ENCODE measurements at places on chromosomes 6 and 20.
A peak's percentile ranks its signal among the peaks of the same experiment; 100 is the strongest.

- DNase-seq, result no peak
Observed at GRCh38 chr6:126539022-126539421, 199.1 kb downstream of the CENPW start.

DNA sequence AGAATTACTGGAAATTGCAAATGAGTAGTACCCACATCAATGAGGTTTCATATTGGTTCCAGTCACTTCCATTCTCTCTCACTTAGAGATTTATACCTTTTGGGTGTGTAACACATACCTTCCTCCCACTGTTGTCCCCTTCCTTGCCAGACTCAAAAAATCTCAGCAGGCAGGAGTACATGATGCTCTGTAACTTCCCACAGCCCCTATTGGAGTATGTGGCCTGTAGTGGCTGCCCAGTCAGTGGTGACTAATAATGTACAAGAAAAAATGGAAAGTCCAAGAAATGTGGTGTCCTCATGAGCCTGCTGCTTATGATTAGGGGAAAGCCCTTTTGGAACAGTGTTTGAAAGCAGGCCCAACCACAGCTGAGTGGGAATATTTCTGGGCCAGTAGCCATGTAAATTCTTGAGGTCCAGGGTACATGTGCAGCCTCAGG is 312.0 kb downstream of the ZFAND3 start:
- peak; percentile 29 for DNase-seq

GRCh38 chr20:35939264-35939663 is 15.0 kb downstream of the SCAND1 start:
- no peak for DNase-seq

- no peak for DNase-seq
Observed at GRCh38 chr6:135451617-135452190, 45.8 kb downstream of the AHI1 start.

DNA sequence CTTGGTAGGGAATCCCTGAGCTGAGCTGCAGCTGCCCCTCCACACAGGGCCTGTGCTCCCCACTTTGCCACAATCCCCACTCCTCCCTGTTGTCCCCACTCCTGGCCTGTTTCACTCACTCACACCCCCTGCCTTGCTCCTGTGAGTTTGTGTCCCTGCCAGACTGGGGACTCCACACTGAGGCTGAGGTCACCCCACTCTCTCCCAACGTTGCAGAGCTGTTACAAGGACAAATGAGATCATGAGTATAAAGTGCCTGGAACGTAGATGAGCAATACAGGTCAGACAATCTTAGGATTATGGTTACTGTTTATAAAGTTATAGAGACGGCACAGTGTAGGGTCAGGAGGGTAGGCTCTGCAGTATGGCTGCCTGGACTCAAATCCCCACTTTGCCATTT is 426.0 kb upstream of the SULF2 start:
- no peak for DNase-seq

- DNase-seq, result no peak
Observed at GRCh38 chr6:72382602-72383529, 239.0 kb upstream of the KCNQ5 start.

DNA sequence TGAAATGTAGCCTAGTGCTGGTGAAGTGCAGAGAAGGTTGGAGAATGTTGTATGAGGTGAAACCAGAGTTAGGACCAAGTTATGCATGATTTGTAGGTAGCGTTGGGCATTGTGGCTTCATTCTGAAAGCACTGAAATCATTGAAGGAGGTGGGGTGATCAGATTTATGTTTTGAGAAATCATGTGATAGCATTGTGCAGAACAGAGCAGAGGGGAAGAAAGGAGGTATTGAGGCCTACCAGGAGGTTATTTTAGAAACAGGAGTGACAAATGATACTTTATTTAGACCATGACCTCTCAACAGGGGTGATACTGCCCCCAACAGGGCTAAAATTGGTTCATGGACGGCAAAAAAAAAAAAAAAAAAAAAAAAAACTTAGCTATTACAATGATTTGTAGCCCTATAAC is 15.6 kb upstream of the HMGN3 start:
- DNase-seq, result no peak

DNA sequence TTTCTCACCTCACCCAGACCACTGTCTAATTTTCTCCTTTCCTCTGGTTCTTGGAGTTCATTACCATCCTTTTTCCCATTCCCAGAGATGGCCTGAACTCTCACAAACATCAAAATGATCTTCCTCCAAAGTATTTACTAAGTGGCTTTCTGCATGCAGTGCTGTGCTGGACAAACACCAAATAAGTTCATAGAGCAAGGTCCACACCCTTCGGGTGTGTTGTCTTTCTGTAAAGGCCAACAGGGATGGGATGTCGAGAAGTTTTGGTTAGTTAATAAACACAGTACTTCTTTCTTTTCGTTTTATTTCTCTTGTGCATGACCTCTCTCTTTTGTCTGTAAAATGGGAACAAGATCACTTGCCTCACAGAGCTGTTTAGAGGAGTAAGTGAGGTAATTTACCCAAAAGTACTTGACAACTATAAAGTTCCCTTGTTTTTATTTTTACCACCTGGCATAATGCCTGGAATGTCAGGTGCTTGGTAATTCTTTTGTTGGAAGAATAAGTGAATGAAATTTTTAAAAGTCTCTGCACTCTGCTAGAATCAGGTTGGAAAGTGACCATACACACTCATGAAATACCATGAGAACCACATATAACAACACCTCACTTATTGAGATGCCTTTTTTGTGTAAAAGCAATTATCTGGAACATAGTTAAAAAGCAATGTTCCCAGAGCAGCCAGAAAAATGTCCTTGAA is 22.8 kb upstream of the CCN6 start:
- DNase-seq, result no peak

GRCh38 chr6:83008626-83009025 is 57.0 kb downstream of the UBE3D start:
- DNase-seq, result no peak

GRCh38 chr6:114342086-114342825 is 567 bp downstream of the HS3ST5 start:
- DNase-seq, result no peak
